ENCODE measurements at places on chromosomes 3 and 15.

DNA sequence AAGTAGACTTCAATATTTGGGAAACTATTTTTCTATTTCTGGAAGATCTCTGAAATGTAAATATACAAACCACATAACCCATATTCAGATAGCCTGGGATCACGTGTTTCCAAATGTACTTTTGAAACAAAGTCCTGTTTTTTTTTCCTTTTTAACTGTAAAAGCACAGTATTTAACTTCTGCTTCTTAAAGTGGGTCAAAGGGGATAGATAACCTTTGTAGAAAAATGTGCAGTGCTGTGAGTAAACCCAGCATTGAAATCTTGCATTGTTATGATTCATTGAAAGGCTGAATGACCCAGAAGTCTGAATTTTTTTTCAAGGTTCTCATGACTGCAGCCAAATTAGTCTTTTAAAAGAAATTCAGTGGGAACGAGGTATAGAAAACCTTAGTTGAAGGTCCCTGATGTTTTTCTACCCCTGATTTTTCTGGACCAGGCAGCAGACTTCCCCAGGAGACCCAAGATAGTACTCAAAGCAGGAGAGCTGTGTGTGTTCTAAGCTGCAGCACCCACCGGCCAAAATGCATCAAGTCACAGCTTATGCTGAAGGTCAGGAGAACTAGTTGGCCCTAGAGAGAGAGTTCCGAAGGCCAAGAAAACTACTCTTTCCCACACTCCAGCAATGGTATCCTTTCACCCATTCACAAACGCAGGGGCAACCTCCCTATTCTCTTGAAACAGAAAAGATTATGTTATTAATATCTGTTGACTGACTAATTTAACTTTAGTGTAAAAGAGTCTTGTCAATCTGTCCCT lies 43.6 kb upstream of the APH1B start:
- DNase-seq = peak; percentile 41

GRCh38 chr15:81394603-81395002 lies 20.6 kb upstream of the TMC3 start:
- DNase-seq = no peak

GRCh38 chr15:57559875-57560274 lies 31.8 kb upstream of the MYZAP start:
- DNase-seq = peak; percentile 62

DNA sequence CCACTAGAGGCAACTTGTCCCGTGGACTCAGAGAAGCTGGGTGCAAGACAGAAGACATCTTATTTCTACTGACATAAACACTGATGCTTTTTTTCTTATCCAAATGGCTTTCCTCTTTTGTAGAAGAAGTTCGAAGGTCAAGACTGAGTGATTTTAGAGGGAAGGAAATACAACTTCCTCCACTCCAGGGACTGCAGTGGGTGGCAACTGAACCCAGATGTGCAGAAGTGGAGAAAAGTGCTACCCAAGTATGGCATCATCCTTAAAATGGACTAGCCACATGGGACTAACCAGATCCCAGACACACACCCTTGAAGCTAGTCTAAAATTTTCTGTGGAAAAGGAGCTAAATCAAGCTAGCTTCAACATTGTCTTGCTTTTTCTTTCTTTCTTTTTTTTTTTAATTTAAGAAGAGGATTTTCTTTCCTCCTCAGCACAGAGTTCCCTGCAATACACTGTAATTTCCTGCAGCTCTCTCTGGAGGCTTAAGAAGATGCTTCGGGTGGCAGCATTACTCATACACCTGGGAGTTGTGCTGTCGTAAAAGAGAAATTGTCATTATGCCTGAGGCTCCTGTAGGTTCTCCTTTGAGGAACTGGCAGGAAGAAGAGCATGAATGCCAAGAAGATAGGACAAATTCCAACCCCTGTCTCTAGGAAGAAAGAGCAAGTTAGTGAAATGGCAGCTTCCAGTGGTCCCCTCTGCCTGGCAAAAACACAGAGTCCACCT lies 3.8 kb upstream of the FRMD4B start:
- DNase-seq = no peak

DNA sequence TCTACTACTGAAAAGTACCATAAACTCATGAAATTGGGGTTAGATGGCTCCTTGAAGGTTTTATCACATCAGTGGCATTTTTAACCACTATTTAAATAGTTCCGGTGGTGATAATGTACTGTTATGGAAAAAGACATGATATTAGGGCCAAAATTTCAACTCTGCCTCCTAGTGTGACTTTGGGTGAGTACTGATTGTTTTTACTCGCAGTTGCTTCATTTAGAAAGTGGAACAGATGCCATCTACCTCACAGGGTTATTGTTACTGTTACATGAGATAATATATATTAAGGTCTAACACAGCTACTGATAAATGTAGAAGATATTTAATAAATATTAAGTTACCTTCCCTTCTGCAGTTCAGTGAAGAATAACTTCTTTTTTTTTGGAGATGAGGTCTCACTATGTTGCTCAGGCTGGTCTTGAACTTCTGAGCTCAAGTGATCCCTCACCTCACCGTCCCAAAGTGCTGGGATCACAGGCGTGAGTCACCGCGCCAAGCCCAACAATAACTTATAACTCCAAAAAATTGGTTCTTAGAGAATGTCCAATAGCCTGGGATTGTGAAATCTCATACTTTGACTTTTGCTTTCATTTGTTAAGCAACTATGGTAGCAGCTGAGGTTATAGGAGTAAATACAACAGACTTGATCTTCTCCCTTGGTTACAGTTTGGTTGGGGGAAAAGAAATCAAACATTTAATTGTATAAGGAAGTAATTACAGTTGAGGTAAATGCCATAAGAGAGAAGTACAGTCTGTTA lies 48.3 kb downstream of the MEF2A start:
- no peak for DNase-seq

- DNase-seq = no peak
Measured at GRCh38 chr3:58346368-58346767, 13.7 kb downstream of the PXK start.

- DNase-seq = peak; percentile 53
Measured at GRCh38 chr3:131072845-131073244, 46.2 kb downstream of the NEK11 start.

DNA sequence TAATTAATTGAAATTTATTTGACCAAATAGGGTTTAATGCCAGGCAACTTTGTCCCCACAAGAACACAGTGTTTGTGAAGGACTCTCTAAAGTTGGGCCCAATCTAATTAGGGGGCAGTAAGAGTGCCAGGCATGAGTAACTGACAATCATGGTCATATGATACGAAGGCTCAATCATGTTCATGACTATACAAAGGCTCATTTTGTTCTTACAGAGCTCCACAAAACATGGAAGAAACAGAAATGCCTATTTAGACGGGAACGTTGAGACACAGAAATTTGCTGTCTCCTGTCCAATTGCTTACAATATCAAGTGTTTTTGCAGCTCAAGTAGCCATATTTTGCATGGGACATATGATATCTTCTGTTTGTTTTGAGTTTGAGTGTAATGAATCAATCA lies 391.1 kb downstream of the SI start:
- DNase-seq = no peak

All from A172 (cell line).